Upper lobe of left lung (tissue), 6 donors: ENCODE measurements at places on chromosomes 12 and 14. TPM values are rescaled to one million over a fixed set of nuclear protein-coding genes. Genes with fewer than 3 reads are reported as not detected.

INSM2 gene
- total RNA-seq = 0.15 TPM

DNA sequence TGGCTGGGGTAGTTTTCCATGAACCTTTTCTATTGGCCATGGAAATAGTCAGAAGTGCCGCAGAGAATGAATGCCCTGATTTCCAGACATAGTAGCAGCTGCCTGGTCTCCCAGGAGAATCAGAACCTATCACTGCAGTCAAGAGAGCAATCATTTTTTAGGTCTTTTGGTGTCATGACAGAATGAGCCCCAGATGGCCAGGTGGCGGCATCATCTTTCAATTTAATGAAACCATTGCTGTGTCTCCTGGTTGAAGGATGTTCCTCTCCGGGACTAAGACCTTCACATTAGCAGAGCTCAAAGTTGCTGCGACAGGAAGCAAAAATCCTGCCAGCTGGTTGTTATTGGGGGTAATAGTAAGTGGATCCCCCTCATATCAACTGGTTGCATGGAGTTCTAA is 18.8 kb downstream of the TNFAIP2 start:
- DNase-seq = no peak

GRCh38 chr12:4943067-4943937 is 33.6 kb downstream of the KCNA1 start:
- DNase-seq = no peak

GRCh38 chr14:23121361-23121771 is 2.3 kb upstream of the CEBPE start:
- no peak for DNase-seq

DNA sequence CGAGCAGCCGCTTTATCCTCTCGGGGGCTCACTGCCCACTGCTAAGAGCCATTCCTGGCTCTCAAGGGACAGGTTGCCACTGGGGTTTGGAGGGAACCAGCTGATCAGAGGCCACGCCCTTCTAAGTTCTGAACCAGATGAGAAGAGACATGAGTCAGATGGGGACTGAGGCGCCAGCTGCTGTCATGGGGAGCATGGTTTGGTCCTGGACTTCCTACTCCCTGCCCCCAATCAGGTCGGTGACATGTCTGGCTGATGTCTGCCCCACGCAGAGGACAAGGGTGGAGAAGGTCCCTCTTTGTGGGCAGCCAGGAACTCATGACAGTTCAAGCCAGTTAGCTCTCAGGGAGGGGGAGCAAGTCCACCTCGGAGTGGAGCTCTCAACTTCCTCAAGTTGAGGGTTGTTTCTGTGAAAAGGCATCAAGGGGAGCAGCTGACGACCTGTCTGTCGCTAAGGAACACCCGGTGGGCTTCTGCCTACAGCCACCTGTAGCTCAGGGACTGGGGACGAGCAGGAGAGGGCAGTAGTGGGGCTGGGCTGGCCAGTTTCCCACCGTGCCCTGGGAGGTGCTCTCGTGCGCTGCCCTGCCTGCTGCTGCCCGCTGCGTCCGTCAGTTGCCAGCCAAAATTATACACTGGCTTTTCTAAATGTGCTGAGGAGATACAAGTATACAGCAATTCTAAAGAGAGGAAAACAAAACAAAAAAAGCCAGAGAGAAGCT is 20.5 kb downstream of the PSMC1 start:
- DNase-seq = peak; percentile 41

DNA sequence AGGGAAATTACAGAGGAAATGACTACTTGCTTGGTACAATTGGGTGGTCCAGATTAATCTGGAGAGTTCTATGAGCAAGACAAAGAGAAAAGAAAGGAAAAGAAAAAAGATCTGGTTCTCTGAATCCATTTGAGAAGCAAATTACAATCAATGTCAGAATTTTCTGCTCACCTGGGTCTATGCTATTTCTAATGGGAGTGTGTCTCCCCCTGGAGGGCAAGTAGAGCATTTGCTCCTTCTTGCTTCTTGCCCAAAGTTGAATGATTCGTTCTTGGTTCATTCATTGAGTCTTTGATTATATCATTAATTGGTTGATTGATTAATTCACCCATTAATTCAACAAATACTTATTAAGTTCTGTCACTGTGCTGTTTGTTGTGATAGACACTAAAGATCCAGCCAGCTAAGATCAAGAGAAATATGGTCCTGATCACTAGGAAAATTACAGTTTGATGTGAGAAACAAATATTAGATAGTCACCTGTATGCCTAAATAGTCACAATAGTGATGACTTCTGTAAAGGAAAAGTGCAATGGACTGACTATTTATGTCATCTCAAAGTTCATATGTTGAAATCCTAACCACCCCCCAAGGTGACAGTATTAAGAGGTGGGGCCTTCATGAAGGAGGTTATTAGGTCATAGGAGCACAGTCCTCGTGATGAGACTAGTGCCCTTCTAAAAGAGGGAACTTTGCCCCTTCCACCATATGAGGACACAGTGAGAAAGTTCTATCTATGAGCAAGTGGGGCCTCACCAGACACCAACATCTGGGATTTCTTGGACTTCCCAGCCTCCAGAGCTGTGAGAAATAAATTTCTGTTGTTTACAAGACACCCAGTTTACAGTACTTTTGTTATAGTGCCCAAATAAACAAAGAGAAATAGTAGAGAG is 8.0 kb upstream of the ASB8 start:
- DNase-seq = no peak

GRCh38 chr12:41409628-41410027 is 221.5 kb downstream of the PDZRN4 start:
- DNase-seq = no peak

- DNase-seq = no peak
Measured at GRCh38 chr12:41142376-41142775, 45.7 kb upstream of the PDZRN4 start.
